SK-MEL-5 (cell line): ENCODE measurements at places on chromosomes 7 and 10.
A peak's percentile ranks its signal among the peaks of the same experiment; 100 is the strongest.

GRCh38 chr7:156545979-156546378 lies 94.6 kb upstream of the RNF32 start:
- DNase-seq, result no peak

- no peak for DNase-seq
These were observed 27.9 kb upstream of the WNT16 start for GRCh38 chr7:121300685-121301420.

GRCh38 chr7:867001-867405 lies 9.4 kb upstream of the GET4 start:
- DNase-seq, result peak; percentile 79

DNA sequence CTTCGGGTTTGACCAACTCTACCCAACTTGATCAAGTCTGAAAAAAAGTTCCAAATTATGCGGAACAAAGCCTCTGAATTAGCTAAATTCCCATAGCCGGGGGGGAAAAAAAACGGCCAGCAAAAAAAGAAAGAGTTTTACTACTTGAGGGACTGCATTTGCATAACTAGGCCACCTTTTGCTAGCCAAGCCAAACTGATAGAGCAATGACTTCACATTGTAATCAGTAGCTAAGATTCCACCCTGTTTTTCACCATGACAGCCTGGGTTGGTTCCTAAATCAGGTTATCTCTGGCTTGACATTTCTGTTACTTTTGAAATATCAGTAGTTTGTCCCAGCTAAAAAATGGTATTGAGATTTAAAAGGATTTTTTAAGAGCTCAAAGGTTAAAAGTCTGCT lies 31.4 kb upstream of the CREB3L2 start:
- DNase-seq, result no peak
